HFFc6 (cell line): ENCODE measurements at places on chromosomes 16 and 17.

DNA sequence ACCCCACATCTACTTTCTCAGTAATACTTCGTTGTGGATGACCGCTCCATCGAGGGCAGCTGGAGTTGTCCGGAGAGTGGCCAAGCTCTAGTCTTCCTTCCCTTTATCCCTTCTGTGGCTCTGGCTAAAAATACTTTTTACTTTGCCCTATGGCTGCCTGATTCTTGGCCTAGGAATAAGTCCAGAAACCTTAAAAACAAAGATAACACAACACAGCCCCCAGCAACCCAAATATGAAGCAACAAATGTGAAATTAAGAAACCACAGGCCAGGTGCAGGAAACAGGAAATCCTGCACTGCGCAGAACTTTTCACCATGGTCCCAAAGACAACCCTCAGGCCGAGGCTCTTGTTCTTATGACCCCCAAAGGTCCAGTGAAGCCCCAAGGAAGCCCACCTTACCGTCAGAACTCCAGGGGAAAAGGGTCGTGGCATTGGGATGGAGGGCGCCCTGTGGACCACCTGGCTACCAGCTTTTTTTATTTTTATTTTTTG lies 26.0 kb downstream of the TK2 start:
- peaks cover 21% of the 10 kb centered on the region for H3K36me3 ChIP-seq
- H3K27me3 ChIP-seq: no peaks in the 10 kb centered on the region
- H3K27ac ChIP-seq: no peak overlapping the region; the same call in 1 of the 2 replicates
- DNase-seq: no peak

DNA sequence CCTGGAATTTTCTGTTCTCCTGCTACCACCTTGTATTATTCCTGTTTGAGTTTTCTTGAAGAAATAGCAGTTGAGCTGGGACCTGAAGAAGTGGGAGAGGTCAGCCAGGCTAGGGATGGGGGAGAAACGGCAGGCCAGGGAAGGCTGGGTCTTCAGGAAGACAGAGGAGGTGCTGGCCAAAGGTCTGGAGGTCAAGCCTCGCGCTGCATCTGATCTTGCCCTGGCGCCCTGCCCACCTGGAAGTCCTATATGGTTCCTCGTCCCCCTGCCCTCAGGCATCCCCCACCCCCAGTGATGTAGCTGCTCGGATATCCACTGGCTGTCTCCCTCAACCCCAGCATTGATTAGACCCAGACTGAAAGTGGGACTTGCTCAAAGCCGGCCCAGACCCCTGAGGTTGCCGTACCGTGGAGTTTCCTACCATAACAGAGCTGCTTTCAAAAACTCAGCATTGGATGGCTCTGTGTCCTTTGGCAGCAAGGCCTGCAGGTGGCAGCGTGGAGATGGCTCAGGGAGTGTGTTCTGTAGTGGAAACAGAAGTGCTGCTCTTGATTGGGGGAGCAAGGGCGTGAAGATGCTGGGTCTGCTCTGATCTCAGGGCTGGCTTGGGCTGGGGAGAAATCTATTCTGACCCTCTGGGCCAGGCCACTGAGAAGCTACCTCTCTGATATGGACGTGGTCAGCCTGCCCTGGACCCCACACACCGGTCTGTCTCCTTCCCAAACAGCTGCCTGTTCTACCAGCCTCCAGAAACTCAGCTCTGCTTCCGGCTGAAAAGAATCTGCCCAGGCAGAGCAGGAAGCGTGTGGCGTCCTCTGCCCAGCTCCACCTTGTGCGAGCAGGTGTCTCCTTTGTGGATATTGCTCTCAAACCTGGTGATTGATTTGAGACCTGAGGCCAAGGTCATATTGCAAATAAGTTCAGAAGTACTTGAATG lies 107.0 kb upstream of the CACNG5 start:
- peaks cover 6% of the 10 kb centered on the region for H3K27me3 ChIP-seq
- DNase-seq: peak; percentile 50
- peaks cover 6% of the 10 kb centered on the region for H3K36me3 ChIP-seq
- no peak overlapping the region for H3K27ac ChIP-seq

- no peaks in the 10 kb centered on the region for H3K36me3 ChIP-seq
- peaks cover 40% of the 10 kb centered on the region for H3K27me3 ChIP-seq
- DNase-seq: peak; percentile 9
Observed at GRCh38 chr17:7717756-7718350, 309 bp downstream of the DNAH2 start.

- peaks cover 21% of the 10 kb centered on the region for H3K4me1 ChIP-seq
- DNase-seq: no peak
Observed at GRCh38 chr17:41663451-41664171, 25.1 kb upstream of the EIF1 start.

DNA sequence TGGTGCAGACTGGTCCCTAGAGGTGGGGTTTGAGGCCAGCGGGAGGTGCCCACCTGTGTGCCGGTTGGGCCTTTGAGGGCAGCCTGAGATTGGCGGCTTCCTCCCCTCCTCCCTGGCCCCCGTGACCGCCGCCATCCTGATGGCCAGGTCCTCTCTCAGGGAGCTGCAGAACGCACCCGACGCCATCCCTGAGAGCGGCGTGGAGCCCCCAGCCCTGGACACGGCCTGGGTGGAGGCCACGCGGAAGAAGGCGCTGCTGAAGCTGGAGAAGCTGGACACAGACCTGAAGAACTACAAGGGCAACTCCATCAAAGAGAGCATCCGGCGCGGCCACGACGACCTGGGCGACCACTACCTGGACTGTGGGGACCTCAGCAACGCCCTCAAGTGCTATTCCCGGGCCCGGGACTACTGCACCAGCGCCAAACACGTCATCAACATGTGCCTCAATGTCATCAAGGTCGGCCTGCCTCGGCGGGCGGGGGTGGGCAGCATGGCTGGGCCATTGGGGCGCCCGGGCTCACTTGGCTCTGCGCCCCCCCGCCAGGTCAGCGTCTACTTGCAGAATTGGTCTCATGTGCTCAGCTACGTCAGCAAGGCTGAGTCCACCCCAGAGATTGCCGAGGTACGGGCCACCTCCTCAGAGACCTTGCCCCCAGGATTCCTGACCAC lies 2.8 kb downstream of the GPS1 start:
- H3K4me1 ChIP-seq: peaks cover 10% of the 10 kb centered on the region; the same call in 1 of the 2 replicates
- H3K4me3 ChIP-seq: no peak overlapping the region
- H3K27ac ChIP-seq: 0 out of 2 replicates have a peak overlapping the region, but pooled peaks have one; percentile 18
- no peaks in the 10 kb centered on the region for H3K27me3 ChIP-seq
- H3K36me3 ChIP-seq: no peaks in the 10 kb centered on the region
- DNase-seq: no peak

DNA sequence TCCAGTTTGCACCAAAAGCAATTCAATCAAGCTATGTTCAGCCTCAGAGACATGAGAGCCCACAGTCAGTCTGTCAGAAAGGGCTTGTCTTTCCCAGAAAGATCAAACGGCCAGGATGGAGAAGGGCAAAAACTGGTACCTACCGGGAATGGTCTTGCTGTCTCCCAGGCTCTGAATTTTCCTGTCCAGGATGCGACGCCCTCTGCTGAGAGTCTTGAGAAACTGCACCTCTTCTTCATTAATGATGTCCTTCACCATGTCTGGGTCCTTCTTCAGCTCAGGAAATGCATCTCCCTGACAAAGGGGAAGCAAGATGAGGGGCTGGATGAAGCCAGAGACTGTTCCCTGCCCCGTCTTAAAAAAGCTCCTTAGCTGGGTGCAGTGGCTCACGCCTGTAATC lies 15.8 kb upstream of the EXOSC6 start:
- no peak overlapping the region for H3K27ac ChIP-seq
- H3K27me3 ChIP-seq: no peaks in the 10 kb centered on the region
